ENCODE measurements at places on chromosomes 4 and X.

GRCh38 chr4:76563454-76564122 is 128.6 kb downstream of the SHROOM3 start:
- DNase-seq, result no peak

- no peak for DNase-seq
Measured at GRCh38 chr4:107253579-107254068, 217.5 kb upstream of the DKK2 start.

DNA sequence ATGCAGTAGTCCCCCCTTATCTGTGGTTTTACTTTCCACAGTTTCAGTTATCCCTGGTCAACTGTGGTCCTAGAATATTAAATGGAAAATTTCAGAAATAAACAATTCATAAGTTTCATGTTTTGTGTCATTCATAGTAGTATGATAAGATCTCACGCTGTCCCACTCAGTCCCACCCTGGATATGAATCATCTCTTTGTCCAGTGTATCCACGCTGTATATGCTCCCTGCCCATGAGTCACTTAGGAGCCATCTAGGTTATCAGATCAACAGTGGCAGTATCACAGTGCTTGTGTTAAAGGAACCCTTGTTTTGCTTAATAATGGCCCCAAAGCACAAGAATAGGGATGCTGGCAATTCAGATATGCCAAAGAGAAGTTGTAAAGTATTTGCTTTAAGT is 16.2 kb upstream of the SYTL4 start:
- DNase-seq, result peak; percentile 37

DNA sequence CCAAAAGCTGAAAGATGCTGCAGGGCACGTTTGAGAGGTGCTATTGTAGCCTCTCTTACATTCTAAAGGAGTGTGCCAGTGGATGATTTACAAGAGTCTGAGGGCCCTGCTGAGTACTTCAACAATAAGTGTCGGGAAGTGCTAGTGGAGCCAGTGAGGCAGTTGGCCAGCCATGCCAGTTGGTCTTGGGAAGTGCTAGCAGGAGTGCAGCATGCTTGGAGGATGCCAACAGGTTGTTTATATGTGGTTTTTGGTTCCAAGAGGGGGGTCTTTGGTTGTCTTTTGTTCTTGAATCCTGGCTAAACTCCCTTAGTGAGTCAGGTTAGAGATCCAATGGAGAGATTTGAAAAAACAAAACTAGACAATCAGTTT is 335.3 kb downstream of the PABPC4L start:
- no peak for DNase-seq

- no peak for DNase-seq
Measured at GRCh38 chrX:25527596-25527995, 511.8 kb upstream of the ARX start.

DNA sequence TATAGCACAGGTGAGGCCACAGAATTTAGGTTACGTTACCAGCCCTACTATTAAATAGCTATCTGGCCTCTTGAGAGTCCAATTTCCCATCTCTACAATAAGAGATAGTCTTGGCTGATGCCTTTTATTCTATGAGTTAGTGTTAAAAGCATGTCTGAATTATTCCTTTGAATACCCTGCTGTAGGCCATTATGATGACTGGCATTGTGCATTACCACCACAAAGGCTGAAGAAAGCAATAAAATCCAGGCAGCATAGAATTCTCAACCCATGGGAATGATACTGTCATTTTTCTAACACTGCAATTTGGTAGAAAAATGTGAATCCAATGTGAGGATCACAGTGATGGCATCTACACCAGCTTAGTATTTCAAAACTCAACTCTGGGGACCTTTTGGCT is 51.4 kb downstream of the OTC start:
- no peak for DNase-seq

- no peak for DNase-seq
Measured at GRCh38 chr4:92163348-92163747, 140.4 kb upstream of the GRID2 start.

GRCh38 chr4:36325926-36326325 is 44.5 kb downstream of the DTHD1 start:
- DNase-seq, result no peak
